Activated naive CD8-positive, alpha-beta T cell treated with anti-CD3 and anti-CD28 coated beads, Interleukin-2, amount 50 U/mL, for 24 hours (primary cell): ENCODE measurements at places on chromosomes 1 and 21.
A peak's percentile ranks its signal among the peaks of the same experiment; 100 is the strongest.

DNA sequence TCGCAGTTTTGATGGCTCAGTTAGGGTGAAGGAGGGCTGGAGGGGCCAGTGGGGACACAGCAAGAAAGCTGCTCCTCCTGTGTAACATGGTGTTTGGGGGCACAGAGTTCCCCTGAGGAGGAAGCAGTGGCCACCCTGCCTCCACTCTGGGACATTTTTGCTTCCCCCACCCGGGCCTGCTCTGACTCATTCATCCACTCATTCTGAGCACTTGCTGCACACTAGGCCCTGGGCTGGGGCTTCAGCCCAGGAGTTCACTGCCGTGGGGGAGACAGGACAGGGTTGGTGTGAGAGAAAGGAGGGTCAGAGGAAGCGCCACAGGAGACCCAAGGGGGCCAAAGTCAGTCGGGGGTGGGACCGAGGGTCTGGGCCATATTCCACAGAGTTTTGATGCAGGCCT, 41.4 kb upstream of the ACOT11 start:
- DNase-seq, result no peak

- no peak for DNase-seq
These were observed 10.8 kb downstream of the PIGP start for GRCh38 chr21:37061926-37062592.

DNA sequence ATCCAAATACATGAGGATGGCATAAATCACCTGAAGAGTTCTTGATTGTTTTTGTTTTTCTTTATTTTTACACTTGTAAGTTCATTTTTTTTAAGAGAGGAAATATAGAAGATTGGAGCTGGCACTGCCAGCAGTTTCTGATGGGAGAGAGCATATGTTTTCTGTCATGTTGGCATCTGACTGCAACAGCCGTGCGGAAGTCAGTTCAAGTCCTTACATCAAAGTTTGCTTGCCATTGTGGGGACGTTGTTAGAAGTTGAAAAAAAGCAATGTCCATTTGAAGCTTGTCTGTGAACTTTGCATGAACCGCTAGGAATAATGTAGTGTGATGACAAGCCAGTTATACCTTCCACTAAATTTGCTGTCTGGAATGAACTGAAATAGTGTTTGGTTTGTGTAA, 126.5 kb upstream of the USH2A start:
- no peak for DNase-seq

DNA sequence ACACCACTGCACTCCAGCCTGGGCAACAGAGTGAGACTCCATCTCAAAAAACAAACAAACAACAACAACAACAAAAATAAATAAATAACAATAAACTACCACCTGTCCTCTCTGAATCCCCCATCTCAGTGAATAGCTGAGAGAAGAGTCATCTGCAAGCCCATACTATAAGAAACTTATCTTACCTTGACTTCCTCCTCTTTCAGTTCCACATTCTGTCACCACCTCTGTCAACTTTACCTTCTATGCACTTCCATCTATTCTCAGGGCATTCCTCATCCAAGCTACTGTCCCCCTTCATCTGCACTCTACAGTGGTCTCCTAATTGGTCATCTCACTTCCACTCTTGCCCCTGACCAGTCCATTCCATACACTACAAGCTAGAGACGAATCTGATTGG, 58.1 kb downstream of the KIAA0040 start:
- no peak for DNase-seq

GRCh38 chr1:11429226-11429625, 49.7 kb upstream of the DISP3 start:
- no peak for DNase-seq

DNA sequence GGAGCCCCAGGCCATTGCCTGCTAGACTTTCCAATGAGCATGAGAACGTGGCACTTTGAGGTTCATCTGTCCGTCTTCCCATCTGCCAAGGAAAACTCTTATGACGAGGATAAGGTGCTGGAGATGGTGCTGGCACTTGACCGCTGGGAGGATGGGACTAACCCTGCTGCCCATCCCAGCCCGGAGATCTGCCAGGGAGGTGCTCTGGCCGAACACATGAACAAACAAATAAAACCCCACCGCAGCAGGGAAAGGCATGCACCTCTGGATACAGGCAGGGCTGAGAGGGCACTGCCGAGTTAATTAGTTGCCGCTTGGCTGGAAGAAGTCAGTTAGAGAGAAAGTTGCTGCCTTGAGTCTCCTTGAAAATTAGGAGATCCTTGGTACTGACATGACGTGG, 308.4 kb downstream of the AJAP1 start:
- DNase-seq, result no peak

- no peak for DNase-seq
These were observed 28.1 kb downstream of the ADAM30 start for GRCh38 chr1:119868176-119868575.

- no peak for DNase-seq
These were observed 192.0 kb downstream of the SDCCAG8 start for GRCh38 chr1:243447844-243448243.

GRCh38 chr1:175192630-175193526, at the start of gene KIAA0040:
Gene KIAA0040 (minus strand): TSS chr1:175192776. CDS start chr1:175161013, 31,763 bp downstream.
- DNase-seq, result peak; percentile 76

GRCh38 chr1:227166559-227166958, 151.7 kb downstream of the CDC42BPA start:
- no peak for DNase-seq

- DNase-seq, result no peak
These were observed 32.3 kb downstream of the SAMSN1 start for GRCh38 chr21:14513804-14514203.

GRCh38 chr21:45828580-45829570, 152.7 kb upstream of the COL6A1 start:
- no peak for DNase-seq

DNA sequence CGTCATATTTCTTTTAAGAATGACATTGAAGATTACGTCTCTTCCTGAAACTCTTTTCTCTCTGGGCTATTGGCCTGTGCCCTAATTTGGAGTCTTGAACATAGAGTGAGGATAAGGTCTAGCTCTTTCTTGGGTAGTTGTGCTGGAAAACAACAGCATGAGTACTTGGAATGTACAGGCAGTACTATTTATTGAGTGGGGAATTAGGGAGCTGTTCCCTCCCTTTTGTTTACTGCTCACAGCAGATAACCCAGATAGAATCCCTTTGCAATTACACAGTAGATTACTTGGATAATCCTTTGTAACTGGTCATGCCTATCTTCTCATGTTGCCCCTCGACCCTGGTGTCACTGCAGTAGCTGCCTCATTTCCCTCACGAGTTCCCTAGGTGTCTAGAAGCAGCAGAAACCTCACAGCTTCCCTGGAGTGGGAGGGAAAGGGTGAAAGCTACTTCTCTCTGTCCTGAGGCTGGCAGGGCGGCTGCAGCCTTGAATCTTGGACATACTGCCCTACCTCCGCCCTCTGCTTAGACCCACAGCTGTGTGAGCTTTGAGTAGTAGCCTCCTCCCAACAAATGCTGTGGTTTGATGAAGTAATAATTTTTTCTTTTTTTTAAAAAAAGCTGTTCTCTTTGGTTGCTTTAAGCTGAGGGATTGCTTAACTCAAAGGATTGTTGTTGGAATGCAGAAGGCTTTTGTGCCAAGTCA, 70.6 kb downstream of the FGGY start:
- no peak for DNase-seq

DNA sequence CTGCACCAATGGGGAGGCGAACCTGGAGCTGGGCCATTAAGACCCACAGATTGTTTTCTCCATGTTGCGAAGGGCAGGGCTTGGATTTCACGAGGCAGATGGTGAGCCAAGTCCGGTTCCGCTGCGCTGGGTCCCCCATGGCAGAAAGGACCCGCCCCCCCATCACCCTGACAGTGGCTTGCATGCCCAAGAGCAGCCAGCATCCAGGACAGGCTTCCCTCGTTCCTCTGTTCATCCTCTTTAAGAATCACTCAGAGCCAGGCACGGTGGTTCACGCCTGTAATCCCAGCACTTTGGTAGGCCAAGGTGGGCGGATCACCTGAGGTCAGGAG, 15.8 kb upstream of the NPHP4 start:
- DNase-seq, result no peak

GRCh38 chr1:19979494-19979977, at the start of gene PLA2G2A:
Gene PLA2G2A (minus strand): TSS chr1:19979618. CDS start chr1:19978773, 845 bp downstream.
- no peak for DNase-seq

DNA sequence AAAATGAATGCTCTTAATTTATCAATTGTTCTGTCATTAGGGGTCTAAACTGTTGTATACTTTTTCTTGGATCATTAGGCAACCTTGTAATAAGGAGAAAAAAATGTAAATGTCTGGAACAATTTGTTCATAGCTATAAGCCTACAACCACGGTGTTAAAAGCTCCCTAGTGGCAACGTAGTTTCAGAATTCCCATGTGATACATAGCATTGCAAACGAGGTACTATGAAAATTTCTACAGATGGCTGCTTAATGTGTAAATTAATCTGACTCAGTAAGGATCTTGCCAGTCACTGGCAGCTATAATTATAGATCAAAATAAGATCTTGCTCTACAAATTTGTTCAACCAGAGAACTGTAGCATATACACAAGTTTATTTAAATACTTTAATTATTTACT, 304.1 kb upstream of the ADGRL4 start:
- no peak for DNase-seq

GRCh38 chr21:36606287-36606982, 92.5 kb upstream of the SIM2 start:
- no peak for DNase-seq

DNA sequence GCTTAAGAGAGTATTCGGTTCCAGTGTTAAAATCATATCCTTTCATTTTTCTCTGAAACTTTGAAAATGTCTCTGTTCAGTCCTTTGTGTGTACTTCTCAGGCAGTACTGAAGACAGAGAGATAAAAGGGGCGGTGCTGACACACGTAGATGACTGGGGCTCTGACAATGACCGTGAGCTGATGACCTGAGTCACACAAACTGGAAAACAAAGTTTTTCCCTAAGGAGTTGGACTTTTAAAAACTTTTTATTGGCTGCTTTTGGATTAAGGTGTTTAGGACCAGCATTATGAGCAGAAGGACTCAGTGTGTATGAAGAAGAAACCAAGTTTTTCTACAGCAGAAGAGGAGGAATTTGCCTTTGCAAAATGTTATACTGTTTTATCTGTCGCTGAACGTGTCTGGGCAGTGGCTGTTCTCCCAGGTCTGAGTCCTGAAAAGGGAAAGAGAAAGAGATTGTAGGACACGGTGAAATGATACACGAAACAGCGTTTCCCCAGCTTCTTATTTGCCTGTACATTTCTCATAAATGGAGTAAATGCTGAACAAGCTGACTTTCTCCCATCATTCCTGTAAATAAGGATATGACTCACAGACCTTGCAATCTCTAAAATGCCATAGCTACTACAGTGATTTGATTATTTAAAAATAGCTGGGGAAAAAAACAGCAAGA, 51.5 kb downstream of the MAP3K7CL start:
- no peak for DNase-seq

DNA sequence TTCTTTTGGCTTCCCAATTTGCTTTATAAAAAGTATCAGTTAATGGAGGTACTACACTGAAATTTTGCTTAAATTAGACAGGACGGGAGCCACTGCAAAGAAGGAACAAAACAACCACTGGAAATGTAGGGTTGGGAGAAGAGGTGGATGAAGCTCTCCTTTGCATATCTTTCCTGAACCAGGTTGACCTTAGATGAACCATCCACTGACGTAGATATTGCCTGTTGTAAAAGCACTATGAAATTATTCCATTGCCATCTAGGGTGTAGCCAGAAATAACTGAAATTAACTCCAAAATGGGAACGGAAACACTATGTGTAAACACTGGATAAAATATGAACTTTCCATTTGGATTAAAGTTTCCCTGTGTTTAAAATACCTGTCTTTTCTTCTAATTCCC, 1.2 kb upstream of the ABL2 start:
- DNase-seq, result no peak

GRCh38 chr1:241658081-241658793, 6.2 kb downstream of the WDR64 start:
- DNase-seq, result no peak

- DNase-seq, result no peak
These were observed 120.6 kb downstream of the SYF2 start for GRCh38 chr1:25111706-25112105.
